ENCODE measurements at places on chromosomes 1 and 21.

- DNase-seq: no peak
Observed at GRCh38 chr1:91381844-91382243, 22.8 kb downstream of the HFM1 start.

- DNase-seq: no peak
Observed at GRCh38 chr1:171017426-171017825, 73.3 kb upstream of the FMO3 start.

DNA sequence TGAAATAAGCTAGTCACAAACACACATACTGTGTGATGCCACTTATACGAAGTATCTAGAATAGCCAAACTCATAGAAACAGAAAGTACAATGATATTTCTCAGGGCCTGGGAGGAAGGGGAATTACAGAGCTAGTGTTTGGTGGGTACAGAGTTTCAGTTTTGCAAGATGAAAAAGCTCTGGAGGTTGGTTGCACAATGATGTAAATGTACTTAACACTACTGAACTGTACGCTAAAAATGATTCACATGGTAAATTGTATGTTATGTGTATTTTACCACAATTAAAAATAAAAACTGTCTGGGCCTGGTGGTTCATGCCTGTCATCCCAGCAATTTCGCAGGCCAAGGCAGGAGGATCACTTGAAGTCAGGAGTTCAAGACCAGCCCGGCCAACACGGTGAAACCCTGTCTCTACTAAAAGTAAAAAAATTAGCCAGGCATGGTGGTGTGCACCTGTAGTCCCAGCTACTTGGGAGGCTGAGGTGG is 15.3 kb upstream of the FHAD1 start:
- no peak for DNase-seq

- no peak for DNase-seq
Observed at GRCh38 chr1:54371038-54371941, 34.9 kb downstream of the SSBP3 start.

GRCh38 chr1:89807983-89808382 is 12.8 kb upstream of the LRRC8D start:
- DNase-seq: no peak

- DNase-seq: no peak
Observed at GRCh38 chr1:58881471-58881994, 97.7 kb upstream of the JUN start.
